ENCODE measurements at places on chromosomes 4 and X. TPM values are rescaled to one million over a fixed set of nuclear protein-coding genes. Genes with fewer than 3 reads are reported as not detected.

Gene SLC4A4
- total RNA-seq, result 1.9 TPM

Gene ZBTB33
- total RNA-seq, result 12.6 TPM

Gene CLIC2
- total RNA-seq, result 0.52 TPM

Gene GJB1
- total RNA-seq, result not detected

Gene EMCN
- not detected for total RNA-seq

Gene COL25A1
- total RNA-seq, result not detected

Gene DTHD1
- 0.07 TPM for total RNA-seq

All from T-helper 2 cell treated with Interferon-gamma antibody and Interleukin-4, amounts not matched to agents 100 ng/mL and 5 ng/mL, for 36 hours (primary cell).